ENCODE measurements at places on chromosomes 2 and 18. TPM values are rescaled to one million over a fixed set of nuclear protein-coding genes. Genes with fewer than 3 reads are reported as not detected.

PKDCC gene
- 77.1 TPM for total RNA-seq

- DNase-seq: no peak
Observed at GRCh38 chr2:72891091-72891818, 4.0 kb downstream of the SPR start.

GRCh38 chr2:174573621-174574081 lies 24.0 kb downstream of the WIPF1 start:
- peak; percentile 44 for DNase-seq

GRCh38 chr18:9734189-9734588 lies 26.1 kb downstream of the RAB31 start:
- DNase-seq: no peak
